ENCODE measurements at places on chromosomes 13 and 19. TPM values are rescaled to one million over a fixed set of nuclear protein-coding genes. Genes with fewer than 3 reads are reported as not detected.

Gene LILRB1
- not detected for total RNA-seq

Gene SLC25A41
- total RNA-seq = 0.20 TPM

Gene FCGBP
- total RNA-seq = 1.3 TPM

Gene C1QTNF9B
- not detected for total RNA-seq

Gene KANK3
- total RNA-seq = 4.5 TPM

Gene SYNE4
- 0.31 TPM for total RNA-seq

Gene ZNF559
- total RNA-seq = 3.9 TPM

Gene TNFSF9
- 6.4 TPM for total RNA-seq

Gene HOMER3
- total RNA-seq = 33.9 TPM

Gene RASIP1
- 0.19 TPM for total RNA-seq

Gene ANKLE1
- total RNA-seq = 0.72 TPM

Gene PRTN3
- 0.34 TPM for total RNA-seq

Gene SIRT6
- 29.0 TPM for total RNA-seq

Gene NDUFB7
- 164 TPM for total RNA-seq

Gene S1PR5
- total RNA-seq = 2.7 TPM

Gene FFAR1
- not detected for total RNA-seq

Gene KIR3DL3
- not detected for total RNA-seq

Gene LMTK3
- 4.6 TPM for total RNA-seq

Gene ZNF850
- total RNA-seq = 0.36 TPM

Gene ELSPBP1
- total RNA-seq = not detected

Gene TMC4
- total RNA-seq = 1.1 TPM

Gene CLASRP
- total RNA-seq = 61.7 TPM

Gene FXYD3
- 0.13 TPM for total RNA-seq

Gene BLOC1S3
- 11.6 TPM for total RNA-seq

Gene LCP1
- 0.26 TPM for total RNA-seq

Gene USP12
- 25.5 TPM for total RNA-seq

Gene TEX26
- total RNA-seq = not detected

Gene LRFN3
- total RNA-seq = 21.5 TPM

Gene KLK5
- total RNA-seq = not detected

Gene PEAK3
- not detected for total RNA-seq

Gene ZNF17
- 6.8 TPM for total RNA-seq

Gene DIRAS1
- 3.5 TPM for total RNA-seq

Gene NLRP5
- total RNA-seq = not detected

Gene ERICH4
- not detected for total RNA-seq

Gene ZIC2
- total RNA-seq = 17.7 TPM

Gene ZNF320
- total RNA-seq = not detected

Gene KBTBD6
- total RNA-seq = 7.1 TPM

Gene NCAN
- 0.03 TPM for total RNA-seq

Gene ATP4B
- not detected for total RNA-seq

Gene KRTDAP
- total RNA-seq = not detected

Gene PCDH20
- total RNA-seq = not detected

Gene MUC16
- total RNA-seq = 0.08 TPM

Gene SLC5A5
- total RNA-seq = 0.14 TPM

Gene KLF1
- total RNA-seq = 0.06 TPM

Gene ZAR1L
- not detected for total RNA-seq

Gene SERPINE3
- total RNA-seq = not detected

Gene ZNF844
- total RNA-seq = not detected

Gene FCER2
- total RNA-seq = not detected

Gene PNMA8A
- total RNA-seq = 13.1 TPM

Gene KANK2
- total RNA-seq = 29.5 TPM
